ENCODE measurements at places on chromosomes 12 and 14. TPM values are rescaled to one million over a fixed set of nuclear protein-coding genes. Genes with fewer than 3 reads are reported as not detected.

Gene GPX2
- total RNA-seq, result not detected

Gene PAPLN
- total RNA-seq, result 0.18 TPM

Gene TESPA1
- 77.3 TPM for total RNA-seq

Gene BCL11B
- total RNA-seq, result 42.5 TPM
